Activated CD4-positive, alpha-beta T cell treated with anti-CD3 and anti-CD28 coated beads for 48 hours (primary cell): ENCODE measurements at places on chromosomes 13 and 19.

DNA sequence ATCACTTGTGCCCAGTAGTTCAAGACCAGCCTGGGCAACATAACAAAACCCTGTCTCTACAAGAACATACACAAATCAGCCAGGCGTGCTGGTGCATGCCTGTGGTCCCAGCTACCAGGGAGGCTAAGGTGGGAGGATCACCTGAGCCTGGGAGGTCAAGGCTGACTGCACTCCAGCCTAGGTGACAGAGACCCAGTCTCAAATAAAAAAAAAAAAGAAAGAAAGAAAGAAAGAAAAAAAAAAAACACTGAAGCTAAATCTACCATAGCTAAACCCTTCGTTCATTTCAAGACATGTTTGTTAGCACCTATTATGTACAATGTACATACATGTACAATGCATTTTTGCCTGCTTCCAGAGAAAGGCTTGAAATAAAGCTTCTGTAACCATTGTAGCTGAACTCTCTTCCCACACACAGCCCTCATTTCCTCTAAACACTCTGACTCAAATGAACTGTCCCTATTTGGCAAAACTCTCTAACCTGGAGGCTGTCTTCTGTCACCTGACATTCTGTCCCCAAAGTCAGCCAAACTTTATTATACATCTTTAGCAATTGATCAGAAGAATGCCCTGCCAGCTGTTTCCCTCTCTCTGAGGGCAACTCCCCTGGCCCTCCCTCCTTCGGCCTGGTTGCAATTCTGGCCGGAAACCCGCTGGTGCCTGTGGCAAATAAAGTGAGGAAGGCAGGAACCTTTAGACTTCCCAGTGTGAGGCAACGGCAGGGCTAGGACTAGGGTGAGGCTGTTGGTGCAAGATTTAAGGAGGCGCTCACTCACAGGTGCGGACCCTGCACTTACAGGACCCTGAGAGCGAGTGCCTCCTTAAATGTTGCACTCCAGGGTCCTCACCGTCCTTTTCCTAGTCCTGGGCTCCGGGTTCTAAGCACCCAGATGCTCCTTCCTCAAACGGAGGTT lies 1.8 kb downstream of the ETHE1 start:
- DNase-seq = peak; percentile 50

DNA sequence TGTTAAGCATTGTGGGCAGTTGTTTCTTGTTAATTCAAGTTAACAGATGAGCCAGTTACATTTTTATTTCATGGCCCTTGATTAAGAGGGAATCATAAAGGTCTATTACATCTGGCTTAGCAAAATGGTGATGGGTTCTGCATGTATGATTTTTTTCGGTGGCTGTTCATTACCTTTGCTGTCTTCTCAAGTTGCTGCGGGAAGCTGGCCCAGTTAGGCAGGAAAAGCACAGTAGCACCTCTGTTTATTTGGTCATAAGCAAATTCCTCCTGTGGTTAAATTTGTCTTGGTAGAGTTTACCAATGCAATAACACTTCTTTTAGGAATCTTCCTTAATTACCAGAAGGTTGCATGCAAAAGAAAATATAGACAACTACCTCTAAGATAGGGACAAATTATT lies 104.5 kb downstream of the FRY start:
- DNase-seq = no peak

GRCh38 chr19:56507446-56508289 lies at the start of gene ZNF471:
ZNF471 (plus strand) TSS chr19:56507855; CDS start chr19:56511572, 3,717 bp downstream.
- peak; percentile 88 for DNase-seq

GRCh38 chr13:80259159-80259558 lies 81.8 kb downstream of the SPRY2 start:
- DNase-seq = no peak

- DNase-seq = no peak
Measured at GRCh38 chr13:92951273-92951890, 275.2 kb upstream of the GPC6 start.

- DNase-seq = no peak
Measured at GRCh38 chr19:10717054-10717355, 874 bp upstream of the DNM2 start.

GRCh38 chr19:5338656-5339197 lies 1.9 kb downstream of the PTPRS start:
- no peak for DNase-seq

DNA sequence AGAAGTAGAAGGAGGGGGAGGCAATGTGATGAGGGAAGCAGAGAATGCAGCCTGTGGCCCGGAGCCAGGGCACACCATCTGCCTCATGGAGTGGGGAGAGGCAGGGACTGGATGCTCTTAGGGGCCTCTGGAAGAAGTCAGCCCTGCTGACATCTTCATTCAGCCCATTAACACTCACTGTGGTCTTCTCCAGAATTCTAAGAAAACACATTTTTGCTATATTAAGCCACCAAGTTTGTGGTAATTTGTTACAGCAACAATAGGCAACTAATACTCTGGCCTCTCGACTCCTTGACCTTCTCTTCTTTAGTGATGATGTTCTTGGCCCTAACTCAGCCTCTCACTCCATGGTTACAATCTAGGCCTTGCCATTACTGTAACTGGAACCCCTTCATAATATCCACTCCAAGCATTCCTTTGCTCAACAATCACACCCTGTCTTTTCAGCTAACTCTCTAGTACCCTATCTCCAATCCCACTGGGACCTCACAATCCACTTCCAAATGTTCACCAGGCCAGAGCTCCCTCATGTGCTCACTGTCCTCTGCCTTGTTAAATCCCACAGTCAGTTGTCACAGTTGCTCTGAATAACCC lies 98.5 kb downstream of the MIPEP start:
- no peak for DNase-seq

DNA sequence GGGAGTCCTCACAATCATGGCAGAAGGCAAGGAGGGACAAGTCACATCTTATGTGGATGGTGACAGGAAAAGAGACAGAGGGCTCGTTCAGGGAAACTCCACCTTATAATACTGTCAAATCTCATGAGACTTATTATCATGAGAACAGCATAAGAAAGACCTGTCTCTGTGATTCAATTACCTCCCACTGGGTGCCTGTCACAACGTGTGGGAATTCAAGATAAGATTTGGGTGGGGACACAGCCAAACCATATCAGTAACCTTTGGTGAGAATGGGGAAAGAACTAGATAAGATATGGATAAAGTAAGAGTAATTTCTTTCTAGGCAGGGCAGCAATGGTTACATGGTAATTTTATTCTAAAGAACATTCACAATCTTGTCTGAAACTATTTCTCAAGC lies 344.9 kb upstream of the KLF12 start:
- no peak for DNase-seq

GRCh38 chr13:27170516-27171243 lies 931 bp downstream of the USP12 start:
- DNase-seq = peak; percentile 53

GRCh38 chr13:23599083-23599925 lies 29.1 kb downstream of the TNFRSF19 start:
- DNase-seq = no peak

DNA sequence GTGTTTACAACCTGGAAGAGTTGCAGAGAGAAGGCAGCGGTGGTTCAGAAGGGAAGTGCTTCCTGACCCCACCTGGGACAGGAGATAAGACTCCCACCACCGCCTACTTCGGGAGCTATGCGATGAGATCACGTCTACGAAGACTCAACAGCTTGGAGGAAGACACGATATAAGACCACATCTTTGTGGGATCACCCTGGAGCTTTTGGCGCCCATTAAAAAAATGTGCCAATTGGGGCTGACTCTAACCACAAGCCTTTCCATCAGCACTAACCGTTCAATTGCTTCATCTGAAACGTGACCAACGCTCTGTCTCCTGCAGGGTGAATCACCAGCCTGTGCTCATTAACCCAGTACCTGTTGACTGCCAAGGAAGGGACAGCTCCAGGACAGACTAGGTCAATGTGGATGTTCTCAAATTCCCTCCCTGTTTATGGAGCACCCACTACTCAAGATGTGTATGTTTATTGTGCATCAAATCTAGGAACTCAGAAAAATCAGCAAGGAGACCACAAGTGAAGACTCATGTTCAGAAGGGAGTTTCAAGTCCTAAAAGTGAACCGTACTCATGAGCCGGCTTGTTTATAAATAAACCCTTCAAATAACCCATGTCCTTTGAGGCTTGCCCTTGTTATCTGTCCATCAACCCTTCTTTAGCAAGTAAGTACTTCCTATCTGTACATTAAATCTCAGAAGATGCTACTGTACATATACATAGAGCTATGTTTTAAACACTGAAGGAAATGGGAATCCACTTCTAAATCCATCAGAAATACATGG lies 67.5 kb downstream of the LATS2 start:
- no peak for DNase-seq

DNA sequence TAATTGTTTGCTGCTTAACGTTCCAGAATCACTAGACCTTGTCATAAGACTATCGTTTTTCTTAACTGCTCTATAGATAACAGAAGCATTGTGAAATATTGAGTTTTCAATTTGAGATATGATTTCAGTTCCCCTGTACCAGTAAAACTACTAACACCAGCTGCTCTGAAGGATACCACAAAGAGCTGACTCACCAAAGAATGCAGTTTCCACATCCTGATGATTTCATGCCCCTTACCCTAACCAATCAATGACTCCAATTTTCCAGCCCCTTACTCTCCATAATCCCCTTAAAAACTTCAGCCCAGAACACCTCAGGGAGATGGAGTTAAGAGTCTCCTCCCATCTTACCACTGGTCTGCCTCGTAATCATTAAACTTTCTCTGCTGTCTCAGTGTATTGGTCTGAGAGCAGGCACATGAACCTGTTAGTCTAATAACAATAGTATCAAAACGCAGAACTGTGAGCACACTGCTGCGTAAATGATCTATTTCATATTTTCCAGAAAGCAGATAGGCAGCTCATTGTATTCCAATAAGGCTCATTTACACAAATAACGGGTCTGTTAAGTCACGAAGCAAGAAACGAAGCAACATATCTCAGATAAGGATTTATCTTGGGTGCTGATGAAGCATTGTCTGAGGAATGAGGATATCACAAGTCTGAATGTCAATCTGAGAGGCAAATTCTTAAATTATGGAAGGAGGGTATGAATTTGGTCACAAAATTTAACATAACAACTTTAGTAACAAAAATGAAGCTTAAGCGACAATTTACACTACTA lies 14.1 kb upstream of the CCNA1 start:
- DNase-seq = peak; percentile 6

DNA sequence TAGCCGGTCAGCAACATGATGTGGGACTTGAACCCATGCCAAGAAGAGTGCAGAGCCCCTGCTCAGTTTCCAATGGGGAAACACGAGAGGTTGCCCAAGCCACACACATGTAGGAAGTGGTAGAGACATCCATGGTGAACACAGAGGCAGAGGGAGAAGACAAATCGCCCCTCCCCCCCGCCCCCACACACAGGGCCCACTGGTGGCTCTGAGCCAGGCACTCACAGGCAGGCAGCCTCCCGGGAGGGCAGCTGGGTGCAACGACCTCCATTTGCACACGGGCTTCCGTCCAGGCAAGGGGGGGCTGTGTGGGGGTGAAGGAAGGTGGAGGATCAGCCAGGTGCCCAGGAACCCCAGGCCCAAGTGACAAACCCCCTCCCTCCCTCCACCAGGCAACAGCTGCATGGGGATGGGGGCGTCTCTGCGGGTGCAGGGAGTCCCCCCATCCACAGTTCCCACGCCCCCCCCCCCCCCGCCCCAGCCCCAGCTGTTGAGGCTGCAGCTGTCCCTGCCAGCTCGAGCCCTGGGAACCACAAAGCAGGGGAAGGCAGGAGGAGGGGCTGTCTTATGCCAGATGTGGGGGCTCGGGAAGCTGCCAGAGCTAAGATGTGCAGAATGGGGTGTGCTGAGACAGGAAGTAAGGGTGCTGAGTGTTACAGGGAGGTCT lies 3.4 kb downstream of the NOTCH3 start:
- no peak for DNase-seq

DNA sequence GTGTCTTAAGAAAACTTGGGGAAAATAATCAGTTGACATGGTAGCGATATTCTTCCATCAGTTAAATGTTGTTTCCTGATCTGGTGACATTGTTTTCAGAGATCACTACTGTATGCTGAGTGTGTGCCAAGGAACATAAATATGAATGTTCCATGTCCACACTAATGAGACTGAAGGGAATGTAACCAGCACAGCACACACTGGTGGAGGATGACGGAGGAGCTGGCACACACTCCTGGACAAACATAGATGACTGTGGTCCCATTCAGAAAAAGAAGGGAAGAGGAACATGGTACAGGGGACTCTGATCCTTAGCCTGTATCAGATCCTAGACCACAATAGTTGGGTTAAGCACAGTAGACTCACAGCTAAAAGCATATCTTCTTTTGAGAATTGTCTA lies 574.8 kb downstream of the MYO16 start:
- no peak for DNase-seq
